ENCODE measurements at places on chromosomes 7 and 10.

GRCh38 chr10:91242940-91243339 is 22.5 kb downstream of the PCGF5 start:
- DNase-seq, result no peak

GRCh38 chr7:38367301-38367890 is 94.0 kb upstream of the TARP start:
- DNase-seq, result no peak

DNA sequence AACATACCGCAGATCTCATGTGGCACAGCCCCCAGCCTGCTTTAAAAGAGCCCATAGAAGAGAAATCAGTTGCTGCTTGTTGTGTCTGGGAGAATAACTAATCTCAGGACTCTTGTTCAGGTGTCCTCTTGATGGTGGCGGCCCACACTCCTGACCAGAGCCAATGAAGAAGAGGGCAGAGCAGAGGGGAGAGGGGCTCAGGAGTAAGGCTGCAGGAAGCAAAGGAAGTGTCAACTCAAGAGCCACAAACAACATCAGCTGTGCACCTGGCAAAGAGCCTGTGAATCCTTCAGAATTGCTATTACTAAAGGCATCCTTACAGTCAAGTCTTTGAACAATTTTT is 59.8 kb upstream of the PTN start:
- no peak for DNase-seq

- no peak for DNase-seq
Observed at GRCh38 chr7:121634356-121634755, 238.2 kb upstream of the FAM3C start.
